Body of pancreas (tissue), 4 donors: ENCODE measurements at places on chromosomes 7 and 10. TPM values are rescaled to one million over a fixed set of nuclear protein-coding genes. Genes with fewer than 3 reads are reported as not detected.

GRCh38 chr7:134209322-134210015 is 82.3 kb downstream of the LRGUK start:
- H3K4me3 ChIP-seq = no peak overlapping the region
- H3K27ac ChIP-seq = no peak overlapping the region
- H3K4me1 ChIP-seq = no peaks in the 10 kb centered on the region
- no peaks in the 10 kb centered on the region for H3K27me3 ChIP-seq

The ODAD2 gene
- not detected for total RNA-seq

DNA sequence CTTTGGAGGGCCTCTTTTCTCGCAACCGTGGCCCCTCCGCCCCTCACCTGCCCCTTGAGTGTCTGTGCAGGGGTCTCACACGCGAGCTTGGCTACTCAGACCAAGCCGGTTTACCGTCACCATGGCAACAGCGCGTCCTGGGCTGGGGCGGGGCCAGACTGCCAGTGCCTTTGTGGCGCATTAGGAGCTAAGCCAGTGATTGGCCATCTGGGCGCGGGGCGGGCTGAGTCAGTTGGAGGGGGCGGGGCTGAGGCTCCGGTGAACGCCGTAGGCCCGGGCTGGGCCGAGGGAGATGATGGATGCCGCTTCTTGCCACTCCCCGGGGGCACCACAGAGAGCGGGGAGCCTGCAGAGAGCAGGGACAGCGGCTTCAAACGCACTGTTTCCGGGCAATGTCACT is 48.7 kb upstream of the FXYD4 start:
- no peak overlapping the region for H3K4me3 ChIP-seq
- H3K4me1 ChIP-seq = peaks cover 11% of the 10 kb centered on the region
- H3K27ac ChIP-seq = peak overlapping the region; percentile 31
- H3K36me3 ChIP-seq = no peaks in the 10 kb centered on the region
- DNase-seq = peak; percentile 94
- no peaks in the 10 kb centered on the region for H3K27me3 ChIP-seq

The GTF2IRD2 gene
- 20.1 TPM for total RNA-seq

The PKD2L1 gene
- total RNA-seq = not detected

The H2BK1 gene
- not detected for total RNA-seq

GRCh38 chr10:26440088-26440470 is 1.9 kb downstream of the APBB1IP start:
- H3K36me3 ChIP-seq = no peaks in the 10 kb centered on the region
- H3K27ac ChIP-seq = peak overlapping the region; percentile 83
- H3K4me3 ChIP-seq = no peak overlapping the region
- DNase-seq = no peak

- no peak overlapping the region for H3K27ac ChIP-seq
- no peaks in the 10 kb centered on the region for H3K4me1 ChIP-seq
- H3K4me3 ChIP-seq = no peak overlapping the region
Measured at GRCh38 chr10:77827366-77827765, 99.2 kb downstream of the DLG5 start.

GRCh38 chr7:128697302-128697905 is 25.3 kb downstream of the GARIN1A start:
- H3K4me3 ChIP-seq = no peak overlapping the region
- H3K36me3 ChIP-seq = no peaks in the 10 kb centered on the region
- H3K27me3 ChIP-seq = peaks cover 12% of the 10 kb centered on the region
- H3K4me1 ChIP-seq = peaks cover 6% of the 10 kb centered on the region

GRCh38 chr10:88901984-88902789 is 22.1 kb downstream of the STAMBPL1 start:
- DNase-seq = no peak
- no peak overlapping the region for H3K4me3 ChIP-seq
- no peak overlapping the region for H3K27ac ChIP-seq
- H3K36me3 ChIP-seq = no peaks in the 10 kb centered on the region

- H3K4me3 ChIP-seq = no peak overlapping the region
- no peak overlapping the region for H3K27ac ChIP-seq
- H3K36me3 ChIP-seq = no peaks in the 10 kb centered on the region
- H3K27me3 ChIP-seq = no peaks in the 10 kb centered on the region
- H3K4me1 ChIP-seq = no peaks in the 10 kb centered on the region
Measured at GRCh38 chr7:33422141-33422540, 292.8 kb downstream of the BBS9 start.

The TEX47 gene
- not detected for total RNA-seq

- no peak overlapping the region for H3K4me3 ChIP-seq
- DNase-seq = no peak
- H3K27me3 ChIP-seq = no peaks in the 10 kb centered on the region
- no peaks in the 10 kb centered on the region for H3K4me1 ChIP-seq
- H3K36me3 ChIP-seq = no peaks in the 10 kb centered on the region
Measured at GRCh38 chr10:129792141-129792540, 171.9 kb downstream of the EBF3 start.

- no peaks in the 10 kb centered on the region for H3K27me3 ChIP-seq
- no peaks in the 10 kb centered on the region for H3K36me3 ChIP-seq
- DNase-seq = no peak
- H3K4me3 ChIP-seq = no peak overlapping the region
Measured at GRCh38 chr7:23234569-23235296, 11.8 kb upstream of the GPNMB start.

The GRM3 gene
- total RNA-seq = not detected

The CPA2 gene
- total RNA-seq = 4,161 TPM

DNA sequence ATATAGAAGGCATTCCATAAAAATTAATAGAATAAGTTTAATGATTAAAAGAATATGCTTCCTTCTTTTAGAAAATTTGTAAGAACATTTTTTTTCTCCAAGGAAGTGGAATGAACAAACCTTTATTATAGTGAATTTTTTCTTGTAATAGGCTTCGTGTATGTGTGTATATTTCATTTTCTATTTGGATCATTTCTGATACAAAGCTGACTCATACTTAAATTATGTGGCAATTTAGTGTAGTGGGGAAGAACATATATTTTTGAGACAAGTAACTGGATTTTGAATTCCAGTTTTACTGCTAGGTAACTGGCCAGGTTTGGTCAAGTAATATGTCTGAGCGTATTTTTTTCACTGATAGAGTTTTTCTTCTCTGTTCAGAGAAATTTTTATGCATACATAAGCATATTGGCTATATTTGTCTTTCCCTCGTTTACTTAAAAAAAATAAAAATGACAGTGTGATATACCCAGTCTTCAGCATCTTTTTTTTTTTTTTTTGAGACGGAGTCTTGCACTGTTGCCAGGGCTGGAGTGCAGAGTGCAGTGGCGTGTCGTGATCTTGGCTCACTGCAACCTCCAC is 50.8 kb downstream of the CDK13 start:
- peaks cover 2% of the 10 kb centered on the region for H3K36me3 ChIP-seq
- H3K4me1 ChIP-seq = no peaks in the 10 kb centered on the region
- no peak overlapping the region for H3K4me3 ChIP-seq
- H3K27me3 ChIP-seq = no peaks in the 10 kb centered on the region
- no peak for DNase-seq

DNA sequence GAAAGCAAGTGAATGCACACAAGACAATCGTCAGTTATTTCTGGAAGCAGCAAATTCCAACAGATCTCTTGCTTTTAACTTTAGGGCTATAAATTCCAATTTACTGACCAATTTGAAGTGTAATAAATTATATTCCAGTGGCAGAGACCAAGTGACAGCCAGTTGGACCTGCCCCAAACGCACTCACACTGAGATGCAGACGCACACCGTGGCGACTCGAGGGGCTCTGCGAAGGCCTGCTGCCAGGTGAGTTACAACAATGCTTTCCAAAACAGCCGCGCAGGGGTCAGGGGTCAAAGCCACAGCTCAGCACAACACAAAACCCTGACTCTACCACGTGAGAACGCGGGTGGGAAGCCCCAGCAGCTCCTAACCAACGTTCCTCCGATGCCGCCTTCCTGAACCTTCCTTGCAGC is 97.4 kb downstream of the ZRANB1 start:
- no peaks in the 10 kb centered on the region for H3K36me3 ChIP-seq
- H3K4me1 ChIP-seq = peaks cover 68% of the 10 kb centered on the region
- no peaks in the 10 kb centered on the region for H3K27me3 ChIP-seq
- no peak for DNase-seq
- no peak overlapping the region for H3K4me3 ChIP-seq
- peak overlapping the region; percentile 67 for H3K27ac ChIP-seq

DNA sequence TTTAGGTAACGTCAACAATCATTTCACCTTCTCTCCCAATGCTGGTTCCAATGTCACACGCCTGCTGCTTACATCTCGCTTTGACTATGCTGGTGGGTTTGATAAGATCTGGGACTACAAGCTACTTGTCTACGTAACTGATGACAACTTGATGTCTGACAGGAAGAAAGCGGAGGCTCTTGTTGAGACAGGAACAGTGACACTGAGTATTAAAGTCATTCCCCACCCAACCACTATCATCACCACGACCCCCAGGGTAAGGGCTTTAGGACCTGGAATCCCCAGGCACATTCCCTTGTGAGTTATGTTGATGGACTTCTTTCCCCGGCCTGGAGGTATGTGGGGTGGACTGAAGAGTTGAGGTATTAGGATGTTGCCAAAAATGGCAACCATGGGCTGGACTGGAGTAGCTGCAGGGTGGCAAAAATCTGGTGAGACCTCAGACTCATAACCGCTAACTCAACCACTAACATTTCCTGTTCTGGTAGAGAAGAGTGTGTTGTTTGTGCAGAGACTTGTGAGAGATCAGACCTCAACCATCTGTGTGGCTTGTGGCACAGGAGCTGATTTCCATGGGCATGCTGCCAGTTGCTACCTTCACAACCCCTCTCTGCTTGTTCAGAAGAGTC is 59.2 kb downstream of the CDHR3 start:
- no peak for DNase-seq
- no peak overlapping the region for H3K4me3 ChIP-seq
- no peak overlapping the region for H3K27ac ChIP-seq
- no peaks in the 10 kb centered on the region for H3K4me1 ChIP-seq
- no peaks in the 10 kb centered on the region for H3K36me3 ChIP-seq
- no peaks in the 10 kb centered on the region for H3K27me3 ChIP-seq

DNA sequence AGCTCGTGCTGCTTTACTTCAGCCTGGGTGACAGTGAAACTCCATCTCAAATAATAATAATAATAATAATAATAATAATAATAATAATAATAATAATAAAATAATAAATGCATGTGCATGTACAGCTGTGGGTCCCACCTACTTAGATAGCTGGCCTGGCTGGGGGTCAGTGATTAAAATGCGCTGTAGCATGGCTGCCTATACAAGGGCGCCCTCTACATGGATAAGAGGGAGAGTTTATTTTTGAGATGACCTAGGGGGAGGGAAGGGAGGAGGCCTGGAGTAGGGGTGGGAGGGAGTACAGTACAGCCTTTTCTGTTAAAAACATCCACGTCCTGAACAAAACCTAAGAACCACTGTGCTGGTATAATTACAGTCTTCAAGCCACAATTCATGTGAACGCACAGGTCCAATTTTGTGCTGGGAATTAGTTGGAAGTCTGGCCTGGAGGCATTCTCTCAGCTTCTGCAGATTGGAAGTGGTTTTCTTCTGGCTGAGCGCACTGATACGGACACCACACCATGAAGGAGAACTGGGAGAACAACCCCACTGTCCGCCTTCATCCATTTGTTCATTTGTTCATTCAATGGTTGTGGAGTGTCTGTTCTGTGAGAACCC is 146.5 kb downstream of the TMEM178B start:
- no peaks in the 10 kb centered on the region for H3K27me3 ChIP-seq
- no peaks in the 10 kb centered on the region for H3K4me1 ChIP-seq
- no peak overlapping the region for H3K27ac ChIP-seq

The PCLO gene
- 20.8 TPM for total RNA-seq

The ANK3 gene
- total RNA-seq = 41.0 TPM

- H3K27me3 ChIP-seq = no peaks in the 10 kb centered on the region
- DNase-seq = no peak
- peaks cover 8% of the 10 kb centered on the region for H3K4me1 ChIP-seq
- H3K27ac ChIP-seq = no peak overlapping the region
- H3K4me3 ChIP-seq = peak overlapping the region; percentile 100
Measured at GRCh38 chr10:124802313-124802675, 675 bp downstream of the ABRAXAS2 start.

DNA sequence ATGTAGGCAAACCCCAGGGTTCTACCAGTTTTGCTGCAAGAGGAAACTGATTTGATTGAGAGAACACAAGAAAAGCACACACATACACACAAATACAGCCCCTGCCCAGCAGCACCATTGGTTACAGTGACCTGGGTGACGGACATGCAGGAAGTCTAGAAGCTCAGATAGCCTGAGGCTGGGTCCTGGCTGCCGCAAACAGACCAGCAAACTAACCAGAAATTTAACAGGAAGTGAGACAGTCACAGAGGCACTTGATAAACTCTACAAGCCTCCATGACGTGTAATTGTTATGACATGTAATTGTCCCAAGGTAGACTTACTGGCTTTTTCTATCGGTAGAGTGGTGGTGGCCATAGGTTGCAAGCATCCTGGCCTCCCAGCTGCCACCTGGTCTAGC is 58.9 kb downstream of the PRKAR2B start:
- H3K36me3 ChIP-seq = no peaks in the 10 kb centered on the region
- H3K27ac ChIP-seq = no peak overlapping the region
- no peaks in the 10 kb centered on the region for H3K4me1 ChIP-seq

- H3K36me3 ChIP-seq = no peaks in the 10 kb centered on the region
- no peak overlapping the region for H3K4me3 ChIP-seq
- H3K27ac ChIP-seq = no peak overlapping the region
- H3K4me1 ChIP-seq = peaks cover 3% of the 10 kb centered on the region
- no peak for DNase-seq
- H3K27me3 ChIP-seq = no peaks in the 10 kb centered on the region
Measured at GRCh38 chr7:101644879-101645278, 15.8 kb upstream of the MYL10 start.

The ADK gene
- total RNA-seq = 18.7 TPM

DNA sequence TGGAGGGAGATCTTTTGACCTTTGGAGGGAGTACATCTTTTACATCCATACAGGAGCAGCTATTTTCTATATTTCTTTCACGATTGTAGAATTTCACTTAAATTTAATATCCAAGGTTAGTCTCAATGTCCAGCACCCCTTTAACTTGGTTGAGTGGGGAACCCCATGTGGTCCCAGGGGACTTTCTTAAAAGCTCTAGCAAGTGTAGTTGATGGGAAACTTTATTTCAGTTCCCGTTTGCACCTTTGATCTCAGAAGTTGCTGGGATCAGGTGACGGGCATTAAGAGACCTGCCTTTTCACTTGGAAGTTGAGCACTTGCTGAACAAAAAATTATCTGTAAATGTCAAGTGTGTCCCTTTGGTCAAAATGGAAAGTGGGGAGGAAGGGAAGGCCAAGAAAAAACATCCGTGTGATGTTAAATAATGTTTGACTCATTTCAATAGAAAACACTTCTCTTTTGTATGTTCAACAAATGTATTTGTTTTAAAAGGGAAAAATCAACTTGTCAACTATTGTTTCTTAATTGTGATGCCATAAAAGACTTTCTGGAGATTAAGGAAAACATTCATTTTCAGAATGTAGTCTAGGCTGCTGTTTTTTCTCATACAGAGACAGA is 370.1 kb upstream of the GALNT17 start:
- no peaks in the 10 kb centered on the region for H3K4me1 ChIP-seq
- no peak overlapping the region for H3K27ac ChIP-seq
- no peaks in the 10 kb centered on the region for H3K27me3 ChIP-seq
- no peaks in the 10 kb centered on the region for H3K36me3 ChIP-seq

DNA sequence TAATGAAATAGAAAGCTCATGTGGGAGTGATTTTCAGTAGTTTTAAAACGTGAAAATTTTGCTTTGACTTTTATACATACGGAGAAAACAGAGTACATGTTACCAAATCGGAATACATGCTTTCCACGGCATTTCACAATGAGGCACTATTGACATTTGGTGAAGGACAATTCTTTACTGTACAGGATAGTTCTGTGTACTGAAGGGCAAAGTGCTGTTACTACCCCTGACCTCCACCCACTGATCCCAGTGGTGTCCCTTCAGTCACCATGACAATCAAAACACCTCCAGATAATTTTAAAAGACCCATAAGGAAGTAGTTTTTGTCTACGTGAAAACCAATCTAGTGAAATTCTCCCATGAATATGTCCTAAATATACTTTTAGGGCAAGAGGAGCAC is 33.1 kb upstream of the ANK3 start:
- no peak for DNase-seq
- no peaks in the 10 kb centered on the region for H3K4me1 ChIP-seq
- H3K36me3 ChIP-seq = no peaks in the 10 kb centered on the region
- H3K27me3 ChIP-seq = no peaks in the 10 kb centered on the region
- H3K4me3 ChIP-seq = no peak overlapping the region
